Inflammatory macrophage (primary cell): ENCODE measurements at places on chromosomes 1 and 21.

DNA sequence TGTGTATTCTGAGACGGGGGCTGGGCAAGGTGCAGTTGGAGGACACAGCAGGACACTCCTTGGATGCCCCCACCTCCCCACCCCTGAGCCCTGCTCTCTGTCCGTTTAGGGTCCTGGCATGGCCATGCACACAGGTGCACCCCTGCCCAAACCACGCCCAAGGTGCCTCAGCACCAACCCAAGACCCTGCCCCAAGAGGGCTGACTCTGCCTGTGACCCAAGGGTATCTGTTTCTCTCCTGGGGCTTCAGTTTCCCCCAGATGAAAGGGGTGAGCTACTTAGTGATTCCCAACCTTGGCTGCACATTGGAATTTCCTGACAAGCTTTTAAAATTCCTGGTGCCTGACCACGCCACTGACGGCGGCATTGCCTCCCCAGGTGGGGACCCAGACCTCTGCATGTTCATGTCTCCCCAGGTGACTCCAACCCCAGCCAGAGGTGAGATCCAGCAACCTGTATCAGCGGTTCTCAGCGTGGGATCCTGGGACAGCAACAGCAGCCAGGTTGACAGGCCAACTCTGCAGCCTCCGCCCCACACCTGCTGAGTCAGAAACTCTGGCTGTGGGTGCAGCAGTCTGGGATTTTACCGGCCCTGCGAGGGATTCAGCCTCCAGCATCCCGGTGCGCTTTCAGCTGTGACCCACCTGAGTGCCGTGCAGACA, 483.4 kb downstream of the NPHP4 start:
- DNase-seq: no peak

DNA sequence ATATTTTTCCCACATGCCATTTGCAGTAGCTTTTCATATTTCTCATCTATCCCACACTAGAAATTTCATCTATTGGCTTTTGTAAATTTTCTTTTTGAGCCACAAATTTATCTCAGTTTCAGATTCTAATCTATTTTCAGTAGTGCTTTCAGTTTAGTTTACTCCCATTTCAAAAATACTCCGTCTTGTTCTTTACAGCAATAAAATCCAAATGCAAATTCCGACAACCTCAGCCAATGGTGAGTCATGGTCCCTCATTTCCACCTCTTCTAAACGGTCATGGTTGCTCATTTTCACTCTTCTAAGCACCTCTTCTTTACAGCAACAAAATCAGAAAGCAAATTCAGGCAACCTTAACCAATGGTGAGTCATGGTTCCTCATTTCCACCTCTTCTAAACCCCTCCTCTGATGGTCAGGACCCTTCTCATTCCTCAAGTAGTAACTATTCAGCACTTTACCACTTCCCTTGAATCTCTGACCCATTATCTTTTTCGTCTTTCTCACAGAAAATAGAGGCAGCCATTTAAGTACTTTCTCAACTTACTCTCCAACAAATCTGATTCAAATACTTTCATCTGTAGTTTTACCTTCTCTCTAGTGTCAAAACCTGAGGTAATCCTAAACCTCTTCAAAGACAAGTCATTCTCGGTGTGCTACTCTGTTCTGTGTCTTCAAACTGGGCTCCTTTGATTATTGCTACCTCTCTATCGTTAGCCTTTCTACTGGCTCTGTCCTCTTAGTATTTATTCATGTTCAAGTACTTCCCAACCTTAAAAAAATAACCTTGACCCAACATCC, 34.4 kb downstream of the C21orf91 start:
- DNase-seq: peak; percentile 18

GRCh38 chr1:53631622-53632310, 107.2 kb downstream of the GLIS1 start:
- no peak for DNase-seq

- no peak for DNase-seq
Measured at GRCh38 chr1:196976278-196976677, 1.1 kb upstream of the CFHR5 start.

- no peak for DNase-seq
Measured at GRCh38 chr1:230639714-230640209, 2.5 kb upstream of the COG2 start.

- DNase-seq: peak; percentile 61
Measured at GRCh38 chr1:180969434-180969833, 53.2 kb downstream of the STX6 start.

- no peak for DNase-seq
Measured at GRCh38 chr1:182383037-182383661, 8.4 kb downstream of the GLUL start.

DNA sequence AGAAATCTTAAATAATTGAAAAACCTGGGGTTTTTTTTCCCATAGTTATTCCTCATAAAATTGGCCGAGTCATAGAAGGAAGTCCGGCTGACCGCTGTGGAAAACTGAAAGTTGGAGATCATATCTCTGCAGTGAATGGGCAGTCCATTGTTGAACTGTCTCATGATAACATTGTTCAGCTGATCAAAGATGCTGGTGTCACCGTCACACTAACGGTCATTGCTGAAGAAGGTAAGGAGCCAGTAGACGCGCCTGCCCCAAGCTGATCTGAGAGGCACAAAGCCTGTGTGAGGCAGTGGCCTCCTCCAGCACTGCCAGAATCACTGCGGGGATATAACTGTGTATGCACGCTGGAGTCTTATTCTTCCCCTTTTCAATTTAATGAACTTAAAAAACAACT, 100.3 kb downstream of the PHTF1 start:
- no peak for DNase-seq

- DNase-seq: no peak
Measured at GRCh38 chr1:231527586-231528171, 790 bp upstream of the TSNAX start.

DNA sequence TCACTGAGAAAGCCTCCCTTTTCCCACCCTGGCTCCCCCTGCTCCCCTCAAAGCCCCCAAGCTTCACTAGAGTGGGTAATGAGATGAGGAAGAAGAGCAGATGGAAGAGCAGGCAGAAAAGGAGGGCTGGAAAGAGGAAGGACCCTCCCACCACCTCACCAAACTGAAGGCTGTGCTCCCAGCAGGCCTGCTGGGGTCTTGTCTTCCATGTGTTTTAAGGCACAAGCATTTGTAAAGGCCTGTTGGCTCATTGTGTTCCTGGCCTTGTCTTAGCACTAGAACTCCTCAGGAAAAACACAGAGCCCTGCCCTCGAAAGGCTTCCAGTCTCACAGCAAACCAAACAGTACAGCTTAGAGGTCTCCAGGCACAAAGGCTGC, 51.5 kb downstream of the TOMM20 start:
- DNase-seq: no peak

DNA sequence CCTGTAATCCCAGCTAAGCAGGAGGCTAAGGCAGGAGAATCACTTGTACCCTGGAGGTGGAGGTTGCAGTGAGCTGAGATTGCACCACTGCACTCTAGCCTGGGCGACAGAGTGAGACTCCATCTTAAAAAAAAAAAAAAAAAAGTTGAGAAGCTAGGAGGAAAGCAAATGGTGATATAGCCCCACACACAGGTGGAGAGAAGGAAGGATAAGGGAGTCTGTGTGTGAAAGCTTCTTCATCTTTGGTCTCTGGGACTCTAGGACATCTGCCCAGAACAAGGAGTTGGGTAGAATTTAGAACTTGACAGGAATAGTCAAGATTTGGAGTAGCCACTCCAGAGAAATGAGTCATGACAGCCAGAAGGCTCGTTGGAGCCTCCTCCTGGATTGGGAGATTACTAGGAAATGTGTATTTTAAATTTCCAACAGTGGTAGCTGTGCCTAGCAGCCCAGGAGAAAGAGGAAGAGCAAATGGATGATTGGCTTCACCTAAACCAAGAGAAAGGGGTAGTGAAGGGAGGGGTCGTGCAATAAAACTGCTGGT, 19.9 kb downstream of the NPL start:
- no peak for DNase-seq

GRCh38 chr1:84833194-84833593, 59.8 kb downstream of the LPAR3 start:
- no peak for DNase-seq

- no peak for DNase-seq
Measured at GRCh38 chr1:69363236-69363635, 204.5 kb upstream of the LRRC7 start.

GRCh38 chr1:31814041-31814511, 1.7 kb downstream of the SPOCD1 start:
- no peak for DNase-seq
